ENCODE measurements at places on chromosomes 5 and 9.

DNA sequence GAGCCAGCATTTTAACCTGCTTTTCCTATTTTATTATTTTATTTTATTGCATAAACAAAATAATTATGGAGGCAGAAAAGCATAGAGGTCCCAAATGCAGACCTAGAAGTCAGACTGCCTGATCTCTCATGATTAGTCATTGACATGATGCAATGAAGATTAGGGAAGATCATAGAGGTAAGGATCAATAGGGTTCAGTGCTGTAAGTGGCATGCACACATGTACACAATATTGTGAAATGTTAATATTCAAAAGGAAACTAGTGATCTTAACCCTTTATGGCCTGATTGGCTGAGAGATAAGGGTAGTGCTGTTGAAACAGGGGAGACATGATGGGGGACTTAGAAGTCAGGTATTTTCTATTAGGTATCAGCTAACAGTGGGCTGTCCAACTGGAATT, 1.1 kb upstream of the FRRS1L start:
- DNase-seq: no peak

- DNase-seq: no peak
Measured at GRCh38 chr5:158858746-158859145, 241.0 kb downstream of the EBF1 start.

GRCh38 chr5:149367249-149367971, 9.6 kb downstream of the PCYOX1L start:
- DNase-seq: no peak

DNA sequence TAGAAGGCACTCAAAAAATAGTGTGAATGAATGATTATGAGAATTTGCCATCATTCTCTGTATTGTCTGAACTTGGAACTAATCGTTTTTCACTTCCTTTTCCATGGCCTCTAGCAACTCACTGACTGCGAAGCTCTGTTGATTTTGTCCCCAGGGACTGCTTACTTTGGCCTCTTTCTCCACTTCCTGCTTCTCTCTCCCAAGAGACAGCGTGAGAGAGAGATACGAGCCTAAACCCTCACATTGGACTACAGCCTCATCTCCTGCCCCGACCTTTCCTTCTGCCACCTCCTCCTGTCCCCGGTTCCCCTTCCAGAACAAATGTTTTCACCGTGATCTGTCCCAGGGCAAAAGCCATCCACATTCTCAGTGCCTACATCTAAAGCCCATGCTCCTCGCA, 300.8 kb upstream of the PANK3 start:
- DNase-seq: no peak

DNA sequence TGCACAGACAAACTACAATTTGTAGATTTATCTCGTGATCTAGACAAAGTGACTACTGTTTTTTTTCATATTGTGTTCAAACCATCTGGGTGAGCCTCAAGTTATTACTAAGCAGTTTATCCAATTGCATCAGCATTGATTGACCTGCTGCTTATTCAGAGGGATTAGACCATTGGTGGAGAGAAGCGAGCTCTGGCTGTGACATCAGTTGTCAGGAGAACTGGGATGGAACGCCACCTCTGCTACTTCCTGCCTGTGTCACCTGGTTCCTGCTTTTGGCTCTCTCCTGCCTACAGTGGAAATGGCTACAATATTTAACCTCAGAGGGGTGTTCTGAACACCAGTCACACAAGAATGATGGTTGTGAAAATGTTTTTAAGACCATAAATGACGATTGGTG, 12.1 kb downstream of the NR4A3 start:
- DNase-seq: no peak

DNA sequence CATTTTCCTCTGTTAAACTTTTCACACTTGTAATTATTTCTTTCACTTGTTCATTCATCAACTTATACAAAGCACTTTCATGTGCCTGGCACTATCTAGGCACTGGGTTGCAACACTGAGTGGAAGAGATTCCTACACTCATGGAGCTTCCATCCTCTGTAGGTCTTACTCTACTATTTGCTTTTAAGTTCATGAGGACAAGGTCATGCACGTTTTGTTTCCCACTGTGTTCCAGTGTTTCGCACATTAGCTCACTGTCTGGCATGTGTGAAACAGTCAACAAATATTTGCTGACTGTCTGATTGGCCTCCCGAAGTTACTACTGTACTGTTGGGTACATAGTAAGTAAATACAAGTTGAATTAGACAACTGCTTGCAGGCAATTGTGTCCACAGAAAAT, 87.9 kb upstream of the IFNK start:
- DNase-seq: no peak

DNA sequence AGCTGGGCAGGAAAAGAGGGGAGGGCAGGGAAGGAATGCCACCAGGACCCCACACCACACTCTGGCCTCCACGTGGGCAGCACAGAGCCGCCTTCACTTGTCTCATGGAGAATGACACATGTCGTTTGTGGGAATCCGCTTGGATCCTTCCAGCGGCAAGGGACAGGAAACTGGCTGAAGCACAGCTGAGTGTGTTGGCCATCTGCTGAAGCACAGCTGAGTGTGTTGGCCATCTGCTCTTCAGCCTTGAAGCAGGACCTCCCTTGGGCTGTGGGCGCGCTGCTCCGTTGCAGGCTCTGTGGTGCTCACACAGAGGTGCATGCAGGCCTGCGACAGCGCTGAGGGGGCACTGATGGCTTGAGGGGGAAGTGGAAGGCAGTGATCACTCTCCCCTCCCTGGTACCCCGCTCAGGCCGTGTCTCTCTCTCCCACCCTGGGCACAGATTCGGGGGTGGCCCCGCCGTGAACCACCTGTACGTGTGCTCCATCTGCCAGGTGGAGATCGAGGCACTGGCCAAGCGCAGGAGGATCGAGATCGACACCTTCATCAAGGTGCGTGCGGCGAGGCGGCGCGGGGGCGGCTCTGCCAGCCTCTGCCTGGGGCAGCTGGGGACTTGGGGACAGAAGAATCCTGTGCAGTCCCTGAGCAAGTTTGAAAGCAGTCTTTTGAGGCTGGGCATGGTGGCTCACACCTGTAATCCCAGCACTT, 40.6 kb downstream of the USP20 start:
- DNase-seq: no peak

- DNase-seq: no peak
Measured at GRCh38 chr5:107466233-107466769, 204.4 kb downstream of the EFNA5 start.

DNA sequence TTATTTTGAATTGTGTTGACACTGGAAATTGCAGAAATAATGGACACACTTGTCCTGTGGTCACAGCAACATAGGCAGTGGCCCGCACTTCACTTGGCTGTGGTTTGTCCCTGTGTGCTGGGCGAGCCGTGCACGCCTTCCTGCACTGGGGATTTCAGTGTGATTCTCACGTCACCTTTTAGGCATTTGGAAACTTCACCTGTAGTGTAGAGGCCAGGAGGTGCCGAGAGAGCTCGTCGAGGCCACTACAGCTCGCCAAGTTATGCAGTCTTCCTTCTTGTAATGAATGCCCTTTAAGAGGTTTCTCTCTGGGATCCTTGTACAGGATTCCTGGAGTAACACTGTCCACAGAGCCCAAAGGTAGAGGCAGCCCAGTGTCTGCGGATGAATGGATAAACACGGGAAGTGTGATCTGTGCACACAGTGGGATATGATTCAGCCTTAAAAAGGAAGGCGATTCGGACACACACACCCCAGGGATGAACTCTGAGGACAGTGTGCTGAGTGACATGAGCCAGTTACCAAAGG, 14.7 kb downstream of the TRAF2 start:
- DNase-seq: no peak

GRCh38 chr9:117718701-117719100, 14.5 kb downstream of the TLR4 start:
- no peak for DNase-seq

GRCh38 chr5:127844581-127845021, 141.4 kb downstream of the CCDC192 start:
- no peak for DNase-seq

GRCh38 chr9:128412120-128412790, 8.4 kb upstream of the CERCAM start:
- DNase-seq: no peak

DNA sequence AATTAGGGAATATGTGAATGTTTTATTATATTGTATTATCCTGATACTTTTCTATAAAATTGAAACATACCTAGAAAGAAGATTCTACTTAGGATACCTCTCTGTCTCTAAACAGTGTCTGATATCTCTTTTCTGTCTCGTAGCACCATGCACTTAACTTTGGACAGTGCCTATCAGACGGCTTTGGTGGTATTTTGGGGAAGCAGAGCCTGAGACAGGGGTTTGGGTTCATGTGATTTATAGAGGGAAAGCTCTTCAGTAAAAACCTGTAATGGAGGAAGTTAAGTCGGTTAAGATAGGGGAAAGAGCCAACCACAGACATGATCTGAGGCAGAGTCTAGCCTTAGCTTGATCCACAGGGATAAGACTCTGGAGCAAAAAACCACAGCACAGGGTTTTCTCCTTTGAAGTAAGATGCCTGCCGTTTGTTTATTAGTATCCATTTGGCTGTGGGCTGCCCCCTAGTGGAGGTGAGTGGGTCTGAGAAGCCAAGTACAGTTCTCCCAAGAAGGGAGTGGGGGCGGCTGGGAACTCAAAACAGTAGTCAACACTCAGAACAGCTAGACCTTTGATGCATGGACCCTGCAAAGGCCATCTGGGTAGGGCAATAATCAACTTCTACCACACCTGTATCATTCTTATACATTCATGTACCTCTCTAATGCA, 141.2 kb upstream of the ASTN2 start:
- DNase-seq: no peak

DNA sequence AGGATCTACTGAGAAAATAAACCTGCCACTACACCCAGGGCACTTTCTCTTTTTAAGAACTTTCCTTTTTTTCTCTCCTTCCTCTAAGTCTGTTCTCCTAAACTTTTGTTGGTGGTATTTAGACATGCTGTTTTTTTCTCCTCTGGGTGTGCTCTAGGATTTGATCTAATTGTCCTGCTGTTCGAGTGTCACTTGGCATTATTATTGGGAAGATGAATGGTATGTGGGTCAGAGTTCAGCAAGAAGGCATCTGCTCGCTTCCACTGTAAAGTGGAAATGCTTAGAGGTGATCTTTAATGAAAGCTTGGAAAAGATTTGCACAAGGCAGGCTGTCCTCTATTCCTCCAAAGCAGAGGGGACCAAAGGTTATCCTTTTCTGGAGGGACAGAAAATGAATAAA, 1.3 kb upstream of the PLPPR1 start:
- DNase-seq: no peak

DNA sequence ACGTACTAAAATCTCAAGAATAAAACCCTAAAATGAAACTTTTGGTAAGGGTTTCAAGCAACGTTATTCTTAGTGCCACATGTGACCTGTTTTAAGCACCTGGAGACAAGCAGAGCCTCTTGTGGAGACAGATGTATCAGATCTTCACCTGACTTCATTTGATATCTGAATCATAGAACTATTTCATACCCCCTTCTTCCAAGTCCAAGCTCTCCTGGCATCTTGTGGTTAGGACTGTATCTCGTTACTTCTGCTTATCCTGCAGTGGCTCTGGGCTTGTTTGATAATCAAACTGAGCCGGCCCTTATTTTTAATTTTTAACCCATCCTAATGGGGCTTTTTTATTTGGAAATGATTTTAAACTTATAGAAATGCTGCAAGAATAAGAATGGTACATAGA, 11.1 kb upstream of the FSD1L start:
- no peak for DNase-seq

DNA sequence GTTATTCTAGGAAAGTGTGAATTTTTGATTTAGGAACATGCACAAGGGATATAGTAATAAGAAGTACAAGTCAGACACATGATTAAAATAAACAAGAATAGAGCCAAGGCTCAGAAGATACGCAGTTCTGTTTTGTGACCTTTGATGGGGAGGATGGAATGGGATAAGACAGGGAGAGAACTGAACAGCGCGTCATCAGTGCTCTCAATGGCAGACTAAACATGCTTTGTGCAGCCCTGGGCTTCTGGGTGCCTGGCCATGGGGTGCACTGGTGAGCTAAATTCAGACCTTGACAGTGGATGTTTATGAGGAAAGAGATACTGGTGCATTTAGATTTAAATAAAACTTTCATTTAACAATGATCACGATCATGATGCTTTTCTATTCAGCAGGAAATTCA, 309.7 kb downstream of the ARHGEF28 start:
- DNase-seq: no peak

GRCh38 chr5:135372654-135373381, 26.2 kb downstream of the MACROH2A1 start:
- no peak for DNase-seq

- no peak for DNase-seq
Measured at GRCh38 chr5:107601076-107601475, 69.7 kb downstream of the EFNA5 start.

DNA sequence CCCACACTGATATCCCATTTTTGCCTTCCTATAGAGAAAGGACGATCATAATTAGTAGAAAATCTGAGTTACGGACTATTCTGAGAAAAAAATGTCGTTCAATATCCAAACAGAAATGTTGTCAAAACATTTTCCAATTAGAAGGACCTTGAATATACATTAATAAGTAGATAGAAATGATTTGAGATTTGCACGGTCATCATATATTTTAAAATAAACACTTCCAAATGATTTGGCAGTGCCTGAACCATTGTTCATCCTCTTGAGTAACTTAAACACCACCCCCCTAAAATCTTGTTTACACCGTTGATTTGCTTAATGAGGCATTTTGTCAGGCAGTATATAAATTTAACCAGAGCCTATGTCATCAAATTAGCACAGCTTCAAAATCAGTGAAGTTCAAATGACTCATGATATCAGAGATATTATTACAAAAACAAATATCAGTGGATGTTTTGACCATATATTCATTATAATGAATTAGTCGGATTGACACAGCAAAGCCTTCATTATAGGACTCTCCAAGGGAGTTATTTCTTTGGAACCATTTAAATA, 105.0 kb downstream of the ACTL7B start:
- no peak for DNase-seq

- no peak for DNase-seq
Measured at GRCh38 chr5:63648376-63648775, 313.9 kb downstream of the HTR1A start.

DNA sequence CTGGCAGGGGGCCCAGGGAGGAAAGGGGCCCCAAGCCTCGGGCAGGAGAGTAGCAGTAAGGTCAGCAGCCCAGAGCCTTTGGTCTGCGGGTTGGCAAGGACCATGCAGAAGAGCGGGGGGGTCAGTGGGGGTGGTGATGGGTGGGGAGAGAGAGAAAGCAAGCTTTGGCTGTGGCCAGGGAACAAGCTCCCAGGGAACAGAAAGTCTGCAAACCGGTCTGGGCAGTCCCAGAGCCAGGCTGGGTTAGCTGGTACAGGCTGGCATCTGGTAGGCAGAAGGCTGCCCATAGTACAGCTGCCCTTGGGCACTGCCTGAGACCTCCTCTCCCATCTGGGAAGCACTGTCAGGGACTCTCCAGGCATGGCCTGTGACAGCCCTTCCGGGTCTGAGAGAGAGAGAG, 10.5 kb upstream of the EPB41L4B start:
- DNase-seq: no peak

GRCh38 chr5:139946006-139946405, 97.1 kb downstream of the NRG2 start:
- DNase-seq: no peak

GRCh38 chr5:72438141-72438540, 69.1 kb downstream of the ZNF366 start:
- no peak for DNase-seq

- no peak for DNase-seq
Measured at GRCh38 chr5:79932510-79933504, 58.3 kb downstream of the MTX3 start.

- no peak for DNase-seq
Measured at GRCh38 chr9:14179449-14179848, 134.5 kb downstream of the NFIB start.

- no peak for DNase-seq
Measured at GRCh38 chr9:134127065-134127580, 8.8 kb upstream of the WDR5 start.

- DNase-seq: no peak
Measured at GRCh38 chr5:58088941-58089340, 370.9 kb downstream of the PLK2 start.

GRCh38 chr5:101284736-101285375, 381.8 kb upstream of the ST8SIA4 start:
- DNase-seq: no peak
